PC-3 (cell line): ENCODE measurements at places on chromosomes 16 and 17. TPM values are rescaled to one million over a fixed set of nuclear protein-coding genes. Genes with fewer than 3 reads are reported as not detected.

GRCh38 chr17:69757688-69758430, 317.2 kb upstream of the KCNJ16 start:
- no peaks in the 10 kb centered on the region for H3K27me3 ChIP-seq
- H3K4me3 ChIP-seq, result no peak overlapping the region
- H3K4me1 ChIP-seq, result peaks cover 29% of the 10 kb centered on the region
- H3K27ac ChIP-seq, result no peak overlapping the region
- peak; percentile 72 for DNase-seq

- no peaks in the 10 kb centered on the region for H3K36me3 ChIP-seq
- no peaks in the 10 kb centered on the region for H3K4me1 ChIP-seq
- H3K27ac ChIP-seq, result no peak overlapping the region
- H3K27me3 ChIP-seq, result no peaks in the 10 kb centered on the region
- H3K4me3 ChIP-seq, result no peak overlapping the region
Observed at GRCh38 chr17:37079735-37080134, 131.0 kb downstream of the AATF start.

- no peaks in the 10 kb centered on the region for H3K27me3 ChIP-seq
- H3K4me1 ChIP-seq, result peaks cover 22% of the 10 kb centered on the region
- no peaks in the 10 kb centered on the region for H3K36me3 ChIP-seq
Observed at GRCh38 chr16:69568676-69569075, 2.9 kb downstream of the NFAT5 start.

- peak; percentile 79 for DNase-seq
- H3K4me1 ChIP-seq, result peaks cover 31% of the 10 kb centered on the region
- H3K36me3 ChIP-seq, result no peaks in the 10 kb centered on the region
- no peak overlapping the region for H3K4me3 ChIP-seq
- peak overlapping the region; percentile 89 for H3K27ac ChIP-seq
Observed at GRCh38 chr17:3802461-3803307, 1.7 kb upstream of the ITGAE start.

- peaks cover 17% of the 10 kb centered on the region for H3K4me1 ChIP-seq
- H3K27ac ChIP-seq, result no peak overlapping the region
- no peak overlapping the region for H3K4me3 ChIP-seq
- peaks cover 15% of the 10 kb centered on the region; the same call in 1 of the 2 replicates for H3K36me3 ChIP-seq
Observed at GRCh38 chr16:15885560-15886001, 2.8 kb downstream of the CEP20 start.

- H3K4me3 ChIP-seq, result peak overlapping the region; percentile 19; the same call in 1 of the 2 replicates
- DNase-seq, result no peak
- no peak overlapping the region for H3K27ac ChIP-seq
Observed at GRCh38 chr17:63538693-63539595, 11.3 kb upstream of the DCAF7 start.

DNA sequence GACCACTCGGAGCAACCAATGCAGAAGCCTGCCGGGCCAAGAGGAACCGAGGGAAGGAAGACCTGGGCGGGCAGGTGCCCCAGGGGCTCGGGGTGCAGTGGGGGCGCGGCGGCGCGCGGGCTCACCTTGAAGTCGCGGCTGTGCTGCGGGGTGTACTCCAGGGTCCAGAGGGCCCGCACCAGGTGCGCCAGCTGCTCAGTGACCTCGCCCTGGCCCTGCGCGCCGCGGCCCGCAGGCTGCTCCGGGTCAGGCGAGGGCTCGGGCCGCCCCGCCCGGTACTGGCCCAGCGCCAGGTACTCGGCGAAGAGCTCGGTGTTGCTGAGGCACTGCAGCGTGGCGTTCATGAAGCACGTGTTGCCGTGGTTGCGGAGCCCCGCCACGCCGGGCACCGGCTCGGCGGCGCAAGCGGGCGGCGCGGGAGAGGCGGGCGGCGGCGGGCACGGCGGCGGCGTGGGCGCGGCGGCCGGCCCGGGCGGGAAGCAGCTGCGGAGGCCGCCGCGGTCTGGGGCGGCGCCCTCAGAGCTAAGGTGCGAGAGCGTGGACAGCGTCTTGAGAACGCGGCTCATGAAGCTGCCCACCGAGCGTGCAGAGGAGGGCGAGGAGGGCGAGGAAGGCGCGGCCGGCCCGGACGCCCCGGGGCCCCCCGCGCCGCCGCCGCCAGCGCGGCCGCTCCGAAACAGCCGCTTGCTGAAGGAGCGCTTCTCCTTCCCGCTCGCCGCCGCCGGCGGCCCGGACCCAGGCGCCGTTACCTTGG, 562 bp downstream of the USP31 start:
- peak overlapping the region; percentile 8; the same call in 1 of the 2 replicates for H3K27ac ChIP-seq
- H3K4me1 ChIP-seq, result peaks cover 27% of the 10 kb centered on the region
- DNase-seq, result peak; percentile 40
- no peaks in the 10 kb centered on the region for H3K27me3 ChIP-seq
- H3K4me3 ChIP-seq, result peak overlapping the region; percentile 75

GRCh38 chr16:67241008-67241900, 6.0 kb downstream of the FHOD1 start:
- peaks cover 15% of the 10 kb centered on the region for H3K36me3 ChIP-seq
- H3K4me1 ChIP-seq, result peaks cover 54% of the 10 kb centered on the region
- no peaks in the 10 kb centered on the region for H3K27me3 ChIP-seq

GRCh38 chr17:66665194-66665593, 169.7 kb upstream of the CACNG5 start:
- no peaks in the 10 kb centered on the region for H3K36me3 ChIP-seq
- peak; percentile 40 for DNase-seq
- H3K4me3 ChIP-seq, result no peak overlapping the region
- H3K27me3 ChIP-seq, result no peaks in the 10 kb centered on the region

GRCh38 chr16:89924297-89924924, 1.3 kb downstream of the TUBB3 start:
- DNase-seq, result no peak
- peak overlapping the region; percentile 84 for H3K4me3 ChIP-seq
- H3K27ac ChIP-seq, result no peak overlapping the region
- H3K4me1 ChIP-seq, result peaks cover 23% of the 10 kb centered on the region
- H3K36me3 ChIP-seq, result no peaks in the 10 kb centered on the region
- H3K27me3 ChIP-seq, result no peaks in the 10 kb centered on the region

GRCh38 chr17:74190807-74191406, 12.6 kb upstream of the RPL38 start:
- peak; percentile 49 for DNase-seq
- no peak overlapping the region for H3K27ac ChIP-seq
- peaks cover 5% of the 10 kb centered on the region; the same call in 1 of the 2 replicates for H3K4me1 ChIP-seq
- peaks cover 30% of the 10 kb centered on the region for H3K27me3 ChIP-seq
- no peaks in the 10 kb centered on the region for H3K36me3 ChIP-seq

GRCh38 chr17:64003526-64004121, 5.5 kb downstream of the PRR29 start:
- no peak overlapping the region for H3K4me3 ChIP-seq
- H3K27ac ChIP-seq, result no peak overlapping the region
- H3K36me3 ChIP-seq, result no peaks in the 10 kb centered on the region

DNA sequence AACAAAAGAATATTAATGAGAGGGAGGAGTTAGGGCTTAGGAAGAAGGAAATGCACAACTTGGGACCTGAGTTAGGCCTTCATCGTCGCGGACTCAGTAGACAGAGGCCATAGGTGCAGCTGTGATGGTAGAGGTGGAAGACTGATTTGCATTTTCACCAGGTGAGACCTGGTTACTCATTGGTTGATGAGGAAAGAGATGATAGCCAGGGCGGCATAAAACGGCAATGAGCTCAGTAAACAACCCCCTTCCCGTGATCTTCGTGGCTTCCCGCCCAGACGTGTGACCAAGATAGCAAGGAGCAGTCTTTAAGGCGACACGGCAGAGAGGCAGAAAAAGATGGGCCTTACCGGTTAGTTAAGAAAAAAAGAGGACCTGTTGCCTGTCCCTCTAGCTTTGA, at the start of gene TMC5:
Gene TMC5, plus strand, starts transcription at position 244 of the 400 bp plus-strand sequence. CDS start 22,156 bp downstream, outside the sequence.
- peaks cover 15% of the 10 kb centered on the region for H3K4me1 ChIP-seq
- H3K27ac ChIP-seq, result peak within 1 kb of the TSS; percentile 66; the same call in 1 of the 2 replicates
- DNase-seq, result no peak

GRCh38 chr17:43521389-43521788, 24.8 kb downstream of the ETV4 start:
- no peaks in the 10 kb centered on the region for H3K27me3 ChIP-seq
- no peak overlapping the region for H3K27ac ChIP-seq
- no peak overlapping the region for H3K4me3 ChIP-seq

DNA sequence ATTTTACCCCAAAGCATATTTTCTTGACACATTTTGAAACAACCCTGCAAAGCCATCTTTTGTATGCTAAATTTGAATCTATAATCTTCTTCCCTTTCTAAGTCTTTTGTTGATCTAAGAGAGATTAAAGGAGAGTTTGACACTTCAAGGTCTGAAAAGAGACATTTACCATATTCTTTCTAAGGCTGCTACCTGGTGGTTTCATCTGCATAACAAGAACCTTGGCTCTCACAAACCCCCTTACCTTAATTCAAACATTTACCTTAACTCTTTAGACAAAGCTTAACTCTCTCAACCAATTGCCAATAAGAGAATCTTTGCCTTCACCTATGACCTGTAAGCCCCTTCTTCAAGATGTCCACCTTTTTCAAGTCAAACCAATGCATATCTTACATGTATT, 1143.6 kb downstream of the CDH11 start:
- DNase-seq, result no peak
- H3K4me1 ChIP-seq, result no peaks in the 10 kb centered on the region
- no peak overlapping the region for H3K27ac ChIP-seq
- H3K27me3 ChIP-seq, result peaks cover 52% of the 10 kb centered on the region
- H3K36me3 ChIP-seq, result no peaks in the 10 kb centered on the region

GRCh38 chr16:7482032-7482431, 149.4 kb downstream of the RBFOX1 start:
- H3K27me3 ChIP-seq, result no peaks in the 10 kb centered on the region
- DNase-seq, result no peak
- no peaks in the 10 kb centered on the region for H3K4me1 ChIP-seq
- H3K27ac ChIP-seq, result no peak overlapping the region
- H3K4me3 ChIP-seq, result no peak overlapping the region
- H3K36me3 ChIP-seq, result no peaks in the 10 kb centered on the region

GRCh38 chr17:53655591-53655990, 167.1 kb upstream of the KIF2B start:
- DNase-seq, result no peak
- H3K4me3 ChIP-seq, result no peak overlapping the region
- no peaks in the 10 kb centered on the region for H3K4me1 ChIP-seq
- H3K27ac ChIP-seq, result no peak overlapping the region
- H3K27me3 ChIP-seq, result no peaks in the 10 kb centered on the region

GRCh38 chr17:80834893-80835275, 156.8 kb upstream of the CHMP6 start:
- peaks cover 3% of the 10 kb centered on the region; the same call in 1 of the 2 replicates for H3K36me3 ChIP-seq
- H3K27ac ChIP-seq, result no peak overlapping the region
- no peak for DNase-seq
- no peaks in the 10 kb centered on the region for H3K27me3 ChIP-seq
- no peak overlapping the region for H3K4me3 ChIP-seq

DNA sequence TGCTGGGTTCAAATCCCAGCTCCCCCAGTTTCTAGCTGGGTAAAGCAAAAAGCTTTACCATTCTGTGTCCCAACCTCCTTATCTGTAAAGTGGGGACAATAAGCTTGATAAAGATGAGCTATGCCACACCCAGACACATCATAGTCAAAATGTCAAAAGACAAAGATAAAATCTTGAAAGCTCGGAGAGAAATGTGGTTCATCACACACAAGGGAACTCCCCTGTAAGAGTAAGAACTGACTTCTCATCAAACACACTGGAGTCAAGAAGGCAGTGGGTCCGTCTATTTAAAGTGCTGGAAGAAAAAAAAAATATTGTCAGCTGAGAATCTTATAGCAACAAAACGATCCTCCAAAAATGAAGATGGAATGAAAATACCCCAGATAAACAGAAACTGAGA, 25.3 kb downstream of the CACNG5 start:
- H3K36me3 ChIP-seq, result no peaks in the 10 kb centered on the region
- no peak for DNase-seq
- no peak overlapping the region for H3K4me3 ChIP-seq
- H3K27ac ChIP-seq, result no peak overlapping the region
- H3K4me1 ChIP-seq, result no peaks in the 10 kb centered on the region

- H3K36me3 ChIP-seq, result no peaks in the 10 kb centered on the region
- DNase-seq, result no peak
- no peak overlapping the region for H3K27ac ChIP-seq
- H3K4me3 ChIP-seq, result no peak overlapping the region
Observed at GRCh38 chr17:73599599-73599998, 44.6 kb downstream of the SDK2 start.

DNA sequence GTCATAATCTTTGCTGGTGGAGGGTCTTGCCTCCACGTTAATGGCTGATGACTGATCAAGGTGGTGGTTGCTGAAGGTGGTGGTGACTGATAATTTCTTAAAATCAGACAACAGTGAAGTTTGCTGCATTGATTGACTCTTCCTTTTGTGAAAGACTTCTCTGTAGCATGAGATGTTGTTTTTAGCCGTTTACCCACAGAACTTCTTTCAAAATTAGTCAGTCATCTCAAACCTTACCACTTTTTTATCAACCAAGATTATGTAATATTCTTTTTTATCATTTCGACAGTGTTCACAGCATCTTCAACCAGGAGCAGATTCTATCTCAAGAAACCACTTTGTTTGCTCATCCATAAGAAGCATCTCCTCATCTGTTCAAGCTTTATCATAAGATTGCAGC, 5.9 kb downstream of the UQCRC2 start:
- H3K27ac ChIP-seq, result no peak overlapping the region
- DNase-seq, result no peak
- H3K4me1 ChIP-seq, result peaks cover 8% of the 10 kb centered on the region; the same call in 1 of the 2 replicates

DNA sequence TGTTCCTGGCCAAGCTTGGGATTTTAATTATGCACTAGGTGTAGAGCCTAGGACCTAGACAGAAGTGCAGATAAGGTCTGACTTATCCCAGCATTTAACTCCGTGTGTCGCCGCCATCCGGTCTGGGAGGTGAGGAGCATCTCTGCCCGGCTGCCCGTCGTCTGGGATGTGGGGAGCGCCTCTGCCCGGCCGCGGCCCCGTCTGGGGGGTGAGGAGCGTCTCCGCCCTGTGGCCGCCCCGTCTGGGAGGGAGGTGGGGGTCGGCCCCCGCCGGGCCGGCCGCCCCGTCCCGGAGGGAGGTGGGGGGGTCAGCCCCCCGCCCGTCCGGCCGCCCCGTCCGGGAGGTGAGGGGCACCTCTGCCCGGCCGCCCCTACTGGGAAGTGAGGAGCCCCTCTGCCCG, 7.1 kb upstream of the B4GALNT2 start:
- no peaks in the 10 kb centered on the region for H3K4me1 ChIP-seq
- no peaks in the 10 kb centered on the region for H3K27me3 ChIP-seq
- H3K4me3 ChIP-seq, result no peak overlapping the region
- H3K27ac ChIP-seq, result no peak overlapping the region

- H3K4me3 ChIP-seq, result no peak overlapping the region
- H3K27me3 ChIP-seq, result peaks cover 7% of the 10 kb centered on the region
- no peak overlapping the region for H3K27ac ChIP-seq
- peak; percentile 77 for DNase-seq
- H3K36me3 ChIP-seq, result no peaks in the 10 kb centered on the region
Observed at GRCh38 chr17:52106638-52107261, 51.8 kb downstream of the CA10 start.

Gene RAP1GAP2
- total RNA-seq, result 14.5 and 26.0 TPM in 2 replicates

Gene CD300E
- total RNA-seq, result not detected in 2 replicates

Gene TBC1D26
- total RNA-seq, result not detected in 2 replicates

Gene TP53
- total RNA-seq, result 2.0 and 3.4 TPM in 2 replicates

Gene RASL10B
- total RNA-seq, result 0.52 and 0.77 TPM in 2 replicates

Gene MT1A
- not detected in 2 replicates for total RNA-seq

Gene AANAT
- not detected in 2 replicates for total RNA-seq

Gene CCL17
- not detected in 2 replicates for total RNA-seq

Gene WFDC1
- total RNA-seq, result 0.15 TPM in 1 of 2 replicates, not detected in the other

Gene DOC2B
- total RNA-seq, result 0.46 and 0.69 TPM in 2 replicates

Gene CRHR1
- not detected in 2 replicates for total RNA-seq

Gene TAC4
- not detected in 2 replicates for total RNA-seq
